Stimulated activated CD8-positive, alpha-beta memory T cell treated with anti-CD3 and anti-CD28 coated beads, Interleukin-7, amount 100 ng/mL, for 4 hours (primary cell): ENCODE measurements at places on chromosomes 5 and 9.

DNA sequence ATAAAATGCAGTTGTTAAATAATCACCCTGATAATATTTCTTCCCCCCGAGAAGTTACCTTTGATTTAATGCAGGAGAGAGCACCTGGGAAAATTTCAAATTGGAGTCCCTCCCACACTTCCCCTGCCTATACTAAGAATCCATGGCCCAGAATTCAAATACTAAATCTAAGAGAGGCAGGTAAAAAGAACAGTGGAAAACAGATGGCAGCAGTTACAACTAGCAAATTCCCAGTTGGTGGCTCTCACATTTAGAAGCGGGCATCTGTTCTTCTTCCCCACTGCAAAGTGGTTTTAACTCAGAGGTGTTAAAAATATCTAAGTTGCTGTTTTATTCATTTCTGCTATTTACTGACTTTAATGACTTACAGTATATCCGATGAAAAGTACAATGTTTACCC is 210.4 kb upstream of the ELAVL2 start:
- DNase-seq = no peak

- no peak for DNase-seq
Measured at GRCh38 chr5:69432412-69433206, 17.7 kb downstream of the MARVELD2 start.

GRCh38 chr9:134455934-134456755 is 129.9 kb downstream of the RXRA start:
- DNase-seq = peak; percentile 81

DNA sequence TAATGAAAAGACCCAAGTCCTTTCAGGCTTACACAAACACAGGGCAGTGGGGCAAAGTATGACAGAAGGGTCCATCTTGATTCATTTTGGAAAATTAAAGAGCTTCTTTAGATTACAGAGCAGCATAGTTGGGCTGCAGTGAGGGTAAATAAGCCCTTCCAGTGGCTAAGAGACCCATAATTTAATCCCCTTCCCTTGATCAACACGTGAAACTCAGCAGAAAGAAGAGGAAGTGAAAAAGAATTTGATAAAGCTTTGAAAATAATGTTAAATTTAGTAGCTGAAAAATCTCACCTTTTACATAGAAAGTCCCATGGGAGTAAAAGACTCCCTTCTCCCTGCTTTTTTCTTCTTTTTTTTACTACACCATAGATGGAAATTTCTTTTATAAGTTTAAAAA is 87.6 kb downstream of the FREM1 start:
- no peak for DNase-seq

DNA sequence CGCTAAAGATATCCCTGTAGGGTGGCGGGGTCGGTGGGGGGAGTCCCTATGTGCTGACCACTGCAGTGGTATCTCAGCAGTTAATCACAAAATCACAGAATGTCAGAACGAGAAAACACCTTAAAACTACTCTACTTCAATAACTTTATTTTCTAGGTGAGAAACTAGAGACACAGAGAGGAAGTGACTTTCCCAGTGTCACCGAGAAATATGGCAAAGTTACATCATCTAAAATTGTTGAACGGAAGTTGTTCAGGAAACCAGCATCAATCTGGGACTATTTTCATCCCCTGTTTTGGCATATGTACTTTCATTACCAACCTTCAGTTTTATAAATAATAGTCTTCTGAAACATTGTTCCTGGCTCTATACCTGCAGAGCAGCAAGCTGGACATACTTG is 384.0 kb downstream of the SPOCK1 start:
- no peak for DNase-seq

DNA sequence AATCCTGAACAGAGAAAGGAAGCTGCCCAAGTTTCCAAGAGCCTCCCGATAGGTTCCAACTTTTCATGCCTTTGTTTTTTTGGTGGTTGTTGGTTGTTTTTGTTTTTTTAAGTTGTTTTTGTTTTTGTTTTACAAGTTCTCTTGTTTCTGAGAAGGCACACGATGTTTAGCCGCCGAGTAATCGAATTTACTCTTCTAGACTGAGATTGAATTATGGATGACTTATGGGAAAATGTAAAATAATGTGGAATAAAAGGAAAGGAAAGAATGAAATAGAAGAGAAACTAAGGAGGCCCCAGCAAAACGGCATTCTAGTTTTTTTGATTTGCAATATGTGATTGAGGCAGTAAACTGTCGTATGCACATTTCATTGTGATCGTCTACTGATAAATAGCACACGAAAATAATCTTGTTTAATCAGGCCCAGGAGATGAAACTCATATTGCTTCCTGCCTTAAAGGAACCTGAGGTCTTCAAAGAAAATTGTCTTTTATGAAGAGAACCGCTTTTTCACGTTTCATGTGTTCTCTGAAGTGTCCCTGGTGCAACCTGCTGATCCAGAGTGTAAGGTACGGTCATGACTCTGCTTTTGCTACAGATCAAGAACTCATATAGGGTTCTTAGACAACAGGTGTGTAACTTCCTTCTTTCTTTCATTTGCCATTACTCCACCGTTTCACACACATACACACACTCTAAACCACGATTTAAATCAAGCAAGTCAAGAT is 1.3 kb upstream of the GNAQ start:
- DNase-seq = no peak

- DNase-seq = no peak
Measured at GRCh38 chr5:141822144-141822543, 56.1 kb downstream of the PCDH1 start.

- DNase-seq = no peak
Measured at GRCh38 chr5:139974661-139975060, 68.4 kb downstream of the NRG2 start.

GRCh38 chr5:73764996-73765395 is 139.0 kb downstream of the ARHGEF28 start:
- DNase-seq = no peak

DNA sequence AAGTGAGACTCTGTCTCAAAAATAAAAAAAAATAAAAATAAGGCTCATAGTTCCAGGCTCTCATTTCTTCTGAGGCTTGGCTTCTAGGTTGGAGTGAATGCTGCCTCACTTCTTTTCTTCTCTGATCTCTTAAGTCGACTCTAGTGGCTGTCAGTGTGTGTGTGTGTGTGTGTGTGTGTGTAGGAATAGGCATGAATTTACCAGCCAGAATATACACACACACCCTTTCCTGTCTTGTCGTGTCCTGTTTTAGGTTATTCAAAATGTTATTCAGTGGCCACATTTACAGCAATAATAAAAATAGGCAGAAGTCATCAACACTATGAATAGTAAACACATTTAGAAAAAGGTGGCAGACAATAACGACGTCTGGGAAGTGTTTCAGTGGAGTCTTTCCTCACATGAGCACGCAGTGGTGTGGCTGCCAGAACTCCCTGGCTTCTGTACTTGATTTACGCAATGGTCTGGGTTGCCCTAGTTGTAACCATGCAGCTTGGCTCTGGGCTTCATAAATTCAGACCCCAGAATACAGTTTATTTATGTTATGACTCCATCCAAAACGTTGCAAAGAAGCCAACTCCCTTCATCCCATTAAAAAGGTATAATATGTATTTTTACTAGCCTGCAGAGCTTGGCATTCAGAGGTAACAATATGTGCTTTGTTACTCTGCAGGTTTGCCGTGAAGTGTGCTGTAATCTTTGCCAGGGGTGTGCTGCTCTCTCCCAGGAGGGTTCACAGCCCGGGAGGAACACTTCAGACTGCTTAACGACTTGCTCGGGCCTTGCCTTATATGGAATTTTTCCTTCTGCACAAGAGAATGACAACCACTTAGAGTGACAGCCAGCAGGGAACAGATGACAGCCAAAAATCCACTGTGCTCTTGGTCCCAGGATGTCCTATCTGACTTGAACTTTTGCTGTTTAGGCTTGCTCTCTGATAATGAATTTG is 34.4 kb upstream of the PALM2AKAP2 start:
- DNase-seq = no peak

DNA sequence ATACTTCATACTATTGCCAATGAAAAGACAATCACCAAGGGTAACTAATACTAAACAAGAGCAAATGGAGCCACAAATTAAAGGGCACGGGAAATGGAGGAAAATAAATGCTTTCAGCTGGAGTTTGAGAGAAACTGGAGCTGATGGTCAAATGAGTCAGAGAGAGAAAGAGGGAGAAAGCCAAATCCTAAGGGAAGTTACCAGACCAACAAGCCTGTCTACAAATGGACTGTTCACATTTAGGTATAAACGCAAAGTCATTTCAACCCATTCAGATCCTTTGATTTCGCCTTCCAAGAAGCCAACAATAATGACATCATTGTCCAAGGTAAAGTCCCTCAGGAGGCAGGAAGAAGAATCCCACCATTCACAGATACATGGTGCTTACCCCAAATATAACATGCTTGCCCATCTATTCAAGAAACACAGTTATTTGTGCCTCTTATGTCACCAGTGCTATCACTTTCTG is 351.8 kb downstream of the RAB3C start:
- DNase-seq = no peak

- no peak for DNase-seq
Measured at GRCh38 chr5:84384604-84385575, at the start of gene EDIL3. Gene EDIL3 (minus strand): TSS chr5:84384880. CDS start chr5:84384374, 506 bp downstream.

DNA sequence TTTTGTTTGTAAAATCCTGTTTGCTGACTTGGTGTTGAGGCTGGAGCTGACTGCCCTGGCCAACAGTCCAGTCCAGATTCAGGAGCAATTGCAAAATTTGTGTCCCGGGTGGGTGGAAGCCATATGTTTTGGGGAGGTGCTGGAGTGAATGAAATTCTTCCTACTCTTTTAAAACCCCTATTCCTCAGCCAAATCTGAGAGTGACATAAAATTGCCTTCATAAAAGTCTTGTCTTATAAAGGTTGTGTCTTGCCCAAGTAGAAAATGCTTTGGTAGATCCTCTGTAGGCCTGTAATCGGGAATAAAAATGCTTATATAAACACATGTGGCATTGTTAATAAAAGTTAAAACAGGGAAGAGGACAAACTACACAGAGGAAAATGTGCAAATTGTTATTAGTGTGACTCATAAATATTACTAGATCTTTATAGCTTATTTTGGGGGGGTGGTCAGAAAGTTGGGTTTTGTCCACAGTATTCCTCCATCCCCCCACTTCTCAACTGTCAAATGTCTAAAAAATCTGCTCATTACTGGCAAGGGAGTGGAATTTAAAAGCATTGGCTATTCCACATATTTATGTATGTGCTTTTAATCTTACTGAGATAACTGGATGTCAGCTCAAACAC is 45.6 kb downstream of the NNT start:
- DNase-seq = no peak

GRCh38 chr5:55711507-55712022 is 559 bp downstream of the SLC38A9 start:
- DNase-seq = no peak

GRCh38 chr5:84821924-84822323 is 437.2 kb upstream of the EDIL3 start:
- DNase-seq = no peak

- no peak for DNase-seq
Measured at GRCh38 chr5:119049824-119050449, 20.9 kb upstream of the DMXL1 start.

DNA sequence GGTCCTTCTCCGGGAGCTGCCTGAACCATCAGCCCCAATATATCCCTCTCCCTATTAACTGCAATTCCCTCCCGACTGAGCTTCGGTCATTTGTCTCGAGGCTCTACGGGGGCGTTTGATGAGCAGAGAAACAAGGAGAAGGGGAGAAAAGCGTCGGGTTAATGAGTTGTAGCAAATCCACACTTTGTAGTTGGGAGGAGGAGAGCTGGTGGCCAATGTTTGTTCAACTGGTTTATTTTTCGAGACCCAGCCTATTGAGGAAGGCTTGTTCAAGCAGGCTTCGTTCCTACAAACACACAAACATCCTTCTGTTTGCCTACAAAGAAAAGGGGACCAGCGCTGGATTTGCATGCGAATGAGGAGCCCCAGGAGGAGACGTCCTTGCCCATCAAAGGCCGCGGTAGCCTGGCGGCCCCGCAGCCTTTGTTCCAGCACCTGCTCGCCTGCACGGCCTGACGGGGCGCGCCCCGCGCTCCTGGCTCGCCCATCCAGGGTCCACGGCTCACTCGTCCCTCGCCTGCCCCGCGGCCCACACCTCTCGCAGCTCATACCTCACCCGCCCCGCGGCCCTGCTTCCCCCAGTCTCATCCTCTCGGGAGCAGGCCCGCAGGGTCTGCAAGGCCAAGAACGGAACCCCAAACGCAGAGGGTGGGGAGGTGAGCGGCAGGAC is 4.6 kb downstream of the FOXD1 start:
- no peak for DNase-seq

DNA sequence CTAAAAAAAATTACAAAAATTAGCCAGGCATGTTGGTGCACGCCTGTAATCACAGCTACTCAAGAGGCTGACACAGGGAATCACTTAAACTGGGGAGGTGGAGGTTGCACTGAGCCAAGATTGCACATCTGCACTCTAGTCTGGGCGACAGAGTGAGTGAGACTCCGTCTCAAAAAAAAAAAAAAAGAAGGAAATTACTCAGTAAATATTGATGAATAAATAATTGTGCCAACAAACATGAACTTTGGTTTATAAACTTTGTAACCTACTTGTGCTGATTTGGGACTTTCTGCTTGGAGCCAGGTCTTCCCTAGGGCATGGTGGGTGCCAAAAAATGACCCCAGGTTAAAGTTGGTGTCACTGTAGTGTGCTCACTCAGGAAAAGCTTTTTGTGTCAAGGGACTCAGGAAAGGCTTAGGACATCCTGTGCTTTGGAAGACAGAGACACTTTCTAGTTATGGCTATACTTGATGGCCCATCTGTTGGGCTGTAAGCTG is 19.0 kb downstream of the ABLIM3 start:
- DNase-seq = no peak

DNA sequence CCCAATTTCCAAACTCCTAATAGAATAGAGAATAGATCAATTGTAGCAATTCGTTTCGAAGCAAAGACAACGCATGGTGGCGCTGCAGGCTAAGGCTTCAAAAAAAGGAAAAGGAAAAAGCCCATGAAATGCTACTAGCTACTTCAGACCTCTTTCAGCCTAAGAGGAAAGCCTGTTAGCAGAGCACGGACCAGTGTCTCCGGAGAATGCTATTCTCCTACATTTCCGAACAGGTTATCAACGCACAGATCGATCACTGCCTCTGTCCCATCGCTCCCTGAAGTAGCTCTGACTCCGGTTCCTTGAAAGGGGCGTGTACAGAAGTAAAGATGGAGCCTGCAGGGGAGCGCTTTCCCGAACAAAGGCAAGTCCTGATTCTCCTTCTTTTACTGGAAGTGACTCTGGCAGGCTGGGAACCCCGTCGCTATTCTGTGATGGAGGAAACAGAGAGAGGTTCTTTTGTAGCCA is at the start of gene PCDHB15:
Gene PCDHB15, plus strand, starts transcription at position 146 of the 468 bp plus-strand sequence. Its CDS starts 184 bp downstream, at position 330.
- no peak for DNase-seq

- no peak for DNase-seq
Measured at GRCh38 chr5:91211997-91212713, 171.0 kb downstream of the ARRDC3 start.

DNA sequence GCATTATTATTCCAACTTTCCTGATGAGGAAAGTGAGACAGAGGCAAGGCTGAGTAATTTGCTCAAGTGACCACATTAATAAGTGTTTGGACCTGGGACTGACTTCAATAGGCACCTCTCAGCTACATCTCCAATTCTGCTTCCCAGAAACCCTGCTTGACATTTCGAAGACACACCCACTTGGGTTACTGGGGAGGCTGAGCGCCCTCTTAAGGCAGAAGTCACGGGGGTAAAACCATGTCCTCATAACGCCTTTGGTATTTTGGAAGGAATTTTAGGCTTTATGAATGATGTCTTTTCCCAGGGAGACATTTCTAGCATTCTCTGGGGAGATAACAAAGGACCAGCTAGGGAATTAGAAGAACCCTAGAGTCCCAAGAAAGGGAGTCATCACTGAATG is 53.3 kb downstream of the TRPC7 start:
- DNase-seq = no peak

- DNase-seq = no peak
Measured at GRCh38 chr5:169347786-169348185, 46.8 kb upstream of the SLIT3 start.

- DNase-seq = no peak
Measured at GRCh38 chr9:23850690-23851629, 24.9 kb upstream of the ELAVL2 start.

GRCh38 chr9:21491756-21492155 is 9.6 kb upstream of the IFNE start:
- no peak for DNase-seq
